K562 (cell line): ENCODE measurements at places on chromosomes 5 and 9. TPM values are rescaled to one million over a fixed set of nuclear protein-coding genes. Genes with fewer than 3 reads are reported as not detected.

FAM81B gene
- total RNA-seq, result 0.36 TPM in 1 of 2 replicates, not detected in the other

KIF27 gene
- total RNA-seq, result 0.85 and 0.98 TPM in 2 replicates

C1QTNF2 gene
- total RNA-seq, result not detected in 2 replicates

SEMA5A gene
- 0.02 and 0.07 TPM in 2 replicates for total RNA-seq

AHRR gene
- 1.6 and 1.8 TPM in 2 replicates for total RNA-seq

TAL2 gene
- total RNA-seq, result 0.51 and 0.89 TPM in 2 replicates

CACNA1B gene
- total RNA-seq, result 0.02 and 0.04 TPM in 2 replicates

ANKRD34B gene
- total RNA-seq, result not detected in 2 replicates

BOD1 gene
- total RNA-seq, result 17.9 and 22.0 TPM in 2 replicates

SV2C gene
- total RNA-seq, result not detected in 2 replicates

CCL21 gene
- 0.34 TPM in 1 of 2 replicates, not detected in the other for total RNA-seq

- no peak for DNase-seq
Measured at GRCh38 chr5:73174100-73174815, 1.3 kb downstream of the TMEM174 start.

- DNase-seq, result no peak
Measured at GRCh38 chr5:61697809-61698558, 365.9 kb downstream of the ZSWIM6 start.

DNA sequence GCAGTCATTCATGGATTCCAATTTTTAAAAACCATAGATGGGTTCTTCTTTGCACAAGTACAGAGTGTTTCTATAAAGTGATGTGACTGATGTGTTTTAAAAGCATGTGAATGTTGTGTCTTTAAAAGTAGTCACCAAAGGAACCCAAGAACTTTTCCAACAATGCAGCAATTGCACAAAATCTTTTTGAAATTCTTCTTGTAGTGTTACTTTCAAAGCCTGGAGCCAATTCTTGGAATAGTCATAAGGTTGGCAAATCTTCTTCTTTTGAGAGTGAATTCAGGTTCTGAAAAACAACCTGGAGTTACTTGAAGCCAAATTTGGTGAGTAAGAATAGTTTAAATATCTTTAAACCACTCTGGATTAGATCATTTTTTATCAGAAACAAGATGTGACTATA lies 10.5 kb downstream of the GRAMD2B start:
- no peak for DNase-seq

- no peak for DNase-seq
Measured at GRCh38 chr5:160452795-160453194, 31.1 kb downstream of the PTTG1 start.

GRCh38 chr9:107513464-107514100 lies 24.0 kb upstream of the KLF4 start:
- no peak for DNase-seq

- no peak for DNase-seq
Measured at GRCh38 chr9:33637881-33638280, 113.8 kb downstream of the ANKRD18B start.

DNA sequence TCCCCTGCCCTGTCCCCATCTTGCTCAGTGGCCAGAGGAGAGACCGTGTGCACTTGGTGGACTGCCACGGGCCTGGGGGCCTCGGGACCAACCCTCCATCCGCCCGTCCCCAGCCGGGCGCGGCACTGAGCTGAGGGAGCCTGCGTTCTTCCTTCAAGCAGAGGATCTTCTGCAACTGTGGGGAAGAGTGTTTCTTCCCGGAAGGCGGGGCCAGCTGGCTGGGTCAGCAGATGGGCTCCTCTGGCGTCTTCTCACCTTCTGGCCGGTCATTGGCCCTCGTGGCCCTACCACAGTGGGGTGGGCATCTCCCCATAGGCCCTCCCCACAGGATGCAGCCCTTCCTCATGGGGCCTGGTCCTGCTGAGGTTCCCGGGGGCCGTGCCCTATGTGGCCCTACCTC lies 17.4 kb downstream of the RXRA start:
- DNase-seq, result no peak

DNA sequence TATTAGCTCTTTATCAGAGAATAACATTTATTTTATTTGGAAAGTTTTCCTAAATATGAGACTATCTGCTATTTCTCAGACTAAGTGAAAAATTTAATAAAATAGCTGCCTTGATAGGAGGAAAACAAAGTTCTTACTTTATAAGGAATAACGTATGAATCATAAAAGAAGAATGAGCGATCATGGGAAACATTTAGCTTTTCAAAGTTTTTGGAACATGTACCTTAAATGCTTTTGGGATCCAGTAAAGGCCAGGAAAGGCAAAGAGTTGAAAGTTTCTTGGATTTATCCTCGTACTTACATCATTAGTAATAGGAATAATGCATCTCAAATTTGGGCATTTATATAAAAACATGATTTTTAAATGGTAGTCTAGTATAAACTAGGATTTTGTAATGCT lies 19.4 kb downstream of the OGN start:
- DNase-seq, result no peak

- DNase-seq, result no peak
Measured at GRCh38 chr5:135345956-135346731, 52.9 kb downstream of the MACROH2A1 start.

GRCh38 chr5:116739571-116739970 lies 164.9 kb upstream of the SEMA6A start:
- no peak for DNase-seq

GRCh38 chr9:15352306-15352705 lies 45.3 kb upstream of the TTC39B start:
- no peak for DNase-seq

- no peak for DNase-seq
Measured at GRCh38 chr9:108104991-108105390, 615.4 kb upstream of the KLF4 start.

GRCh38 chr5:74123929-74124328 lies 497.9 kb downstream of the ARHGEF28 start:
- no peak for DNase-seq

DNA sequence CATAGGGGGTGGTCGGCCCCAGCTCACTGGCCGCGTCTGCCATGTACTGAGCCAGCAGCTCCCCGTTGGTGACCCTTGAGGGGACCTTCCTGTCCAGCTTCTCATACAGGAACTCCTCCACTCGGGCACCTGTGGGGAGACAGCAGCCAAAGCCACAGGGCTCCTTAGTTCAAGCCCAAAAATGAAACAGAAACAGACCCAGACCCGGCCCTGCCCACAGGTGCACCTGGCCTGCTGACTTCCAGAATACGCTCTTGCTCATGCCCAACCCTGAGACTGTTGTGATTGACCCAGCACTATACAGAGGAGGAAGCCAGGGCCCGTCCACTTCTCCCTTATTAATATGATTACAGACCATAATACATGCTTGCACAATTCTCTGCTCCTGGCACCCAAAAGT lies 7.0 kb downstream of the SH3GLB2 start:
- no peak for DNase-seq

GRCh38 chr9:86072394-86072877 lies 26.9 kb downstream of the GOLM1 start:
- DNase-seq, result no peak

- DNase-seq, result no peak
Measured at GRCh38 chr5:72223371-72223770, 96.7 kb downstream of the MRPS27 start.

DNA sequence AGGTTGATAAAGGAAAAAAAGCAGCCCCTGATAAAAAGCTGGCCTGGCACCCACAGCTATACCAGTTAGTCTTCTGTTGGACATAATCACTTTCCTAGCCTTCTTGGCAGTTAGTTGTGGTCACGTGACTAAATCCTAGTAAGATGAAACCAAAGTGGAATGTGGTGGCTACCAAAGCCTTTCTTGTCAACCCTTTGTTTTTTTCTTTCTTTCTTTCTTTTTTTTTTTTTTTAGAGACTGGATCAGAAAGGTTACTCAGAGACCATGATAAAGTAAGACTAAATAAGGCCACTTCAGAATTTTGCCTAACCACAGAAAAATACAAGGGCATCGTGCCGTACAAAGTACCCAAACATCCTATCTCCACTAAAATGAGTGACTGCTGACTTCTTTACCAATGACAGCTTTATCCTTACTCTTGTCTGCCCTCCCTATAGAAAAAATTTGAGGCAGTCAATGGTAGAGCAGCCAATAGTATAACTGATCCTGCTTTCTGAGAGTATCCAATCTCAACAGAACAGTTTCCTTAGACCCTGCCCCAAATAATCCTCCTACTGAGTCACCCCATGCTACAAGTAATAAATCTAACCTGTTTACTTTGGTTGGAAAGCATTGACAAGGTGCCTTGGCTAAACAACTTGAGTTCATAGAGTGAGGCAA lies 14.2 kb upstream of the KIF27 start:
- DNase-seq, result no peak

DNA sequence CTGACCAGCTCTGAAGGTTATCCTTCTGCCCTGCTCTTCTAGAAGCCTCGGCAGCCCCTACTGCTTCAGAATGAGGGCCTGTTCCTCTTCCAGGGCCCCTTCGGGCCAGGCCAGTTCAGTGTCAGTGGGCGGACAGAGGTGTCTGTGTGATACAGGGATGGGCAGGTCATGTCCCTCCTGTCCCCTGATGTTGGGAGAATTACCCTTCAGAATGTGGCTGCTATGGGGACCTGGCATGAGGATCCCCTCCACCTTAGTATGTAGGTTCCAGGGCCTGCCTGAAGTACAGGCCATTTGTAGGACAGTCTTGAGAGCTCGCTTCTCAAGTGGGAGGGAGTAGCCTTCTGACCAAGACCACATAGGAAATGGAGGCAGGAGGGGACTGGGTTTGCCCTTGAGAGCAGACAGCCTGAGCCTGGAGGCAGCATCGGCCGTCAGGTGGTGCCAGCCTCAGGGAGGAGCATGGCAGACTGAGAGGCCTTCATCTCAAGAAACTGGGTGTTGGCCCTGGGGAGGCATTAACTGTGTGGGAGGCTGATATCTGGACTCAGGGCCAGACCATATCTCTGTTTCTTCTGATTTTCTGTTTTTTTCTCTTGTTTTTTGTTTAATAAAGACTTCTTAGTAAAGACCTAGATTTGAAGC lies 32.0 kb downstream of the ANGPTL2 start:
- DNase-seq, result no peak

DNA sequence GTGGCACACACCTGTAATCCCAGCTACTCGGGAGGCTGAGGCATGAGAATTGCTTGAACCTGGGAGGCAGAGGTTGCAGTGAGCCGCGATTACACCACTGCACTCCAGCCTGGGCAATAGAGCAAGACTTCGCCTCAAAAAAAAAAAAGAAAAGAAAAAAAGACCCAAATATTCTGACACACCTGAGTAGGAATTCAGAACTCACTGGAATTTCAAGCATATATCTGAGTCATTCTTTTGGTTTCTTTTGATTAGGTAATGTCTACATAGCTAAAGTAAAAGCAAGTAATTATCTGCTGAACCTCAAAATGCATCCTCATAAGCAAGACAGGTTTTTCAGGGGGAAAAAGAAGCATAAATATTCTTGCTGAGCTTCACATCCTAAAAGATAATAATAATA lies 35.9 kb downstream of the ANKRD31 start:
- no peak for DNase-seq

GRCh38 chr5:83450967-83451248 lies 20.6 kb upstream of the VCAN start:
- no peak for DNase-seq

DNA sequence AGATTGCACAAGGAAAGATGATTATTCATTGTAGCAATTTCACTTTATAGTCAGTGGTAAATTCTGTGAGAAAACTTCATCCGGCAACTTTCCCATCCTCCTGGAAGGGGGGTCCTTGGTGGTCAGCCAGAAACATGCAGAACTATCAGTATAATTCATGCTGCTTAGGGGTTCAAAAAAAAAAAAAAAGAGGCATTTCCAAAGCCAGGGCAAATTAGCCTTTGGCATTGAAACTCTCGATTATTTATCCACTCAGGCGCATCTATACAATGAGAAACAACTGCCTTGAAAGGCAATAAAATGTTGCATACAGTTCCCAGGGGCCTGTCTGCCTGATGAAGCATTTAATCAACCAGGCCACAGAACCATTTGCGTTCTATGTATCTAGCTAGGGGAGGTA lies 263.3 kb downstream of the TMEM167A start:
- no peak for DNase-seq

GRCh38 chr9:97397220-97397619 lies 14.7 kb upstream of the TDRD7 start:
- DNase-seq, result no peak

DNA sequence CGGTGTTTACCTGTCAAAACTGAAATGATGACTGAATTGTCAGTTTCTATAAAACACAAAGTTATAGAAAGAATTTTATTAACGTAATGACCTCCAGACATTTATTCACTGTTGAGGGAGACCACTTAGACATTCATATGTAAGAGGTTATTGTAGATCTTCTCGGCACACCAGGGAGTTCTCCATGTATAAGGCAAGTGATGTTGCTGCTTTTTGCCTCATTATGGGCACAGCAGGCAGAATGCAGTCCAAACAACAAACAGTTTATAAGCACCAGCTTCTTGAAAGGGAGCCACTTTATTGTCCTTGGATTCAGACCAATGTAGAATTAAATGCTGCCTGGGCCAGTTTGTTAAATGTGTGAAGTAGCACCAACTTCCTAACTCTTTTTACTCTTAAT lies 66.7 kb downstream of the C7 start:
- DNase-seq, result no peak

- DNase-seq, result no peak
Measured at GRCh38 chr9:35932735-35933134, 23.4 kb downstream of the SPAAR start.

DNA sequence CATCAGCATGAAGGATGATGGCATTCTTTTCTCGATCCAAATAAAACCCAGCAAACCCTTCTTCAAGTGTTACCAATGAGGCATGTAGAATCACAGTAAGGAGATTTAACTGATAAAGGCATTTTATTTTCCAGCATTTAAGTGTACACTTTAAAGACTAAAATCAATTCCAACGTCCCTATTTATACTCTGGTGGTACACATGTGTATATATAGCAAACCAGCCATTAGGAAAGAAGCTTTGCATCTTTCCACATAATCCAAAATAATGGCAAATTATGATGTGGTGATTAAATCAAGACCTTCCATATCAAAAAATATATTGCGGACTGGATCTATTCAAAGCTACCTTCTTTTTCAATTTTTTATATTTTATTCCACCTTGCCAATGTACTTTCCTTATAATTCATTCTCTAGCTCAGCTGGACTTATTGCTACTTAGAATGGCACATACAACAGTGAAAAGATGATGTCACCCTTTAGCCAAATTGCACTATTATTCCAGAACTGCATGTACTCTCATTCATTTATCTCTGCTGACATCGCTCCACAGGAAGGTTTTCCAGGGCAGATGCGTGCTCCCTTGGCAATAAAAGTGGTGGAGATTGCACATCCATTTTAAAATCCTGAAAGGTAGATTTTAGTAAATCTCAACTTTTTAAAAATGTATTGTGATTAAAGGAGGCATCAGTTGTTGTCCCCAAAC lies 63.3 kb upstream of the SLC30A5 start:
- no peak for DNase-seq

DNA sequence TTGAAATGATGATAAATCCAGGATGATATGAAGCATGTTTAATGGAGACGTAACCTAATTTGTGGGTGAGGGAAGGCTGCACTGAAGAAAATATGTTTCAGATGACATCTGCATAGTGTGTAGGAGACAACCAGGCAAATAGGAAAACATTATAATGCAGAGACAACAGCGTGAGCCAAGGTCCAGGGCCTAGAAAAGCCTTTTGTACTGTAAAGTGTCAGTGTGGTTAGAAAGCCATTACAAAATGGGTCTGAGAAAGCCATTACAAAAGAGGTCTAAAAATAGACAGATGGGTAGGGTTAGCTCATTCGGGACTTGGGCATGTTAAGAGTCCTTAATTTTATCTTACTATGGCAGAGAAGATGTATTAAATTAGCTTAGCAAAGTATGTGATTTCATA lies 14.9 kb upstream of the GABRG2 start:
- DNase-seq, result no peak
